NCI-H2171 (cell line): ENCODE measurements at places on chromosomes 6 and 20.

DNA sequence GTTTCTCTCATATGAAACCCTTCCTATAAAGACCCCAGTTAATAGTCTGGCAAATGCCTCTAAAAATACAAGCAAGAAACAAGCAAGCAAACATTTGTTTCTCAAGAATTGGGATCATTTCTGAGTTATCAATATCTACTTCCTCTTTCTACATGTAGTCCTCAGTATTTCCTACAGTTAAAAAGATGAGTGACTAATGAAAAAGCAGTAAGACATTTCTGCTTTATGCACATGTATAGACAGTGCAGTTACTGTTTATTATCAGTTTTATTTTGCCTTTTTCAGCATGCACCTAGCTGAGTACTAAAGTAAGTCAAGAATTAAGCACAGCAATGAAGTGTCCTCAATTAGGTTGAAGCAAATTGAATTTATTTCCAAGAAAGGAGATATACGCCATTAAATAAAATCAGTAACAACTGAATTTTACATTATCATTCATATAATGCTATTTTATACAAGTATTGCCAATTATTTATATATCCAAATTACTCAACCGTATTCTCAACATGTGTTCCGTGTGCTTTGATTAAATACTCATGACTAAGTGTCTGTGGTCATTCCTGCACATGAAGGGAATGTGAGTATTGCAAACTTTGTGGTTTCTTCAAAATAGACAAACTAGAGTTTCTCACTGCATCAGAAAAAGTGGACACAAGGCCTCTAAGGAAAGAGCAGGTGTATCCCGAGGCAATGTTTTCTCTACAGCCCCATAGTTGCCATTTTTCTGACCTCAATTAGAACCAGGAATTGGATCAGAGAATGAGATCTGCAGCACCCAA is 159.3 kb upstream of the MARCKS start:
- no peak for DNase-seq

DNA sequence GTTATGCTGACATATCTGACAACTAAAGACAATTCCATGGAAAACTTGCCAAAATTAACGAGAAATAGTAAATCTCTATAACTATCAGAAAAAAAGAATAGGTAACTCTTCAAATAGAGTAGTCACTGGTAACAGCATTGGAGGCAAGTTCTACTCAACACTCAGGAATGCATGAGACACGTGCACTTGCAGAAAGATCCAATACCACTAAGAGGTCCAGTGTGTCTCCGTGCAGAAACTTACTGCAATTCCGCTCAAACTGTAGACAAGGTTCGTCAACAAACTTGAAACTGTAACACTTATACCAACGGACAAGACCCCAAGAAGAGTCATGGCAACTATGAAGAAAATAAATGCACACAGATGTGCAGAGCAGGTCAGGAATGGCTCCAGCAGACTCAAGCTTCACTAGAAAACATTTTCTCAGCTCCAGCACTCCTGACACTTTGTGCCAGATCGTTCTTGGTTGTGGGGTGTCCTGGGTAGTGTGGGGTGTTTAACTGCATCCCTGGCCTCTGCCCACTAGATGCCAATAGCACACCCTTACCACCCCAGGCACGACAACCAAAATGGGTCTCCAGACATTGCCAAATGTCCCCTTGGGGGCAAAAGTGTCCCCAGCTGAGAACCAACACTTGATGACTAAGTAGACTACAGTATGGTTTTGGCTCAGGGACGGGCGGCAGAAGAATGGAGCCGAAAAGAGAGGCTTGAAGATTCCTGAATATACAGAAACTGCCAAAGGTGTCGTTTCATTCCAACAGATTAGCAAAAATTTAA is 134.8 kb downstream of the DTNBP1 start:
- DNase-seq = no peak

GRCh38 chr6:143034689-143035334 is 25.9 kb upstream of the AIG1 start:
- DNase-seq = no peak

DNA sequence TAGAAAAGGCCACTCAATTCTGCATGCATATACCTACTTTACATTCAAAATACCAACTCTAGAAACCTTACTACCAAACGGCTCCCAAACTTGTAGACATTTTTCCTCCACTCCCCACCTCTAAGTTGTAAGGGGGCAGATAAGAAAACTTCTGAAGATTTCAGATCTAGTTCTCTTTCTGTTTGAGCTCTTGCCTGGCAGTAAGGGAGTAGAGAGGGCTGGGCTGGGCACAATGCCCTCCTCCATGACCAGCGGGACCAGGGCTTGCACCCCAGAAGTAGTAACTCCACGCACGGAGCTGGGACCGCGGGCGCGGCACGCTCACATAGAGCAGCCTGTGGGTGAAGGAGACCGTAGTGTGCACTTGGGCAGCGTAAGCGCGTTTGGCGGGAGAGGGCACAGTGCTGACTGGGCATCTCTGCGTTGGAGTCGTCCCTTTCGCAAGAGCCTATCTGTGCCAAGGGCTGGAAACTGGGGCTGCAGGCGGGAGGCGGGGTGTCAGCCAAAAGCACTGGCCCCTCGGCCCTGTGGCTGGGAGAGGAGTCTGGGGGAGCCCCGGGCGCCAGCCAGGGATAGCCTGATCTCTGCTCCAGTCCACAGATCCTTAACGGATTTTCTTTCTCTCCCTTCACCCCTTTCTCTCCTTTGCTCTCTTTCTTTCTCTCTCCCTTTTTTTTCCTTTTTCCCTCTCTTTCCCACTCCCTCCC is 32.4 kb downstream of the PHACTR1 start:
- peak; percentile 48 for DNase-seq

- peak; percentile 59 for DNase-seq
Measured at GRCh38 chr6:13453771-13454251, 33.6 kb downstream of the GFOD1 start.

- DNase-seq = no peak
Measured at GRCh38 chr6:87366072-87366827, 21.6 kb downstream of the C6orf163 start.

GRCh38 chr6:63467247-63467954 is 104.9 kb upstream of the LOC128125822 start:
- DNase-seq = no peak

GRCh38 chr20:17659801-17660200 is 22.2 kb downstream of the RRBP1 start:
- DNase-seq = no peak

GRCh38 chr6:10406556-10406955 is 8.3 kb downstream of the TFAP2A start:
- DNase-seq = no peak

DNA sequence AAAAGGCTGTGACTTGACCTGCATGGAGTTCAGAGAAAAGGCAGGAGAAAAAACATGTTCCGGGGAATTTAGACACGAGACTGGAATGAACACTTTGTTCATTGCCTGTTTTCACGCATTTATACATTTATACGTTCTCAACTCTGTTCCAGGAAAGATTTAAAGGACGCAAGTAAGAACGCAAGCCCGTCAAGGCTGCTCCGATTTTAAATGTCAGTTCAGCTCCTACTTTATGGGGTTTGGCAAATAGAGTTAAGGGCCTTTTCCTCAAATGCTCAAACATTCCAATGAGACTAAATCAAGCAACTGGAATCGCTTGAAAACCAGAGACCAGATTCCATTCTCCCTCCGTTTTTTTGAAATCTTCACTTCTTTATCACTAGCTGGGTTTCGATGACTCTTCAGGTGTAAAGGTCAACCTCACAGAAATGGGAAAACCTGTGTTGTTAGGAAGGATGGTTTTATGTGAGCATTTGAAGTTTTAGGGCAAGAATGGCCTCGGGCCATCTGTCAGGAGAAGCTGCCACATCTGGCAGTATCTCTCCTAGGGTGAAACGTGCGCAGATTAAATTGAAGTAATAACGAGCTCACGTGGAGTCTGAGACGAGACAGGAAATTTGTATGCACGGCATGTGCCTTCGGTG is 24.9 kb downstream of the TTLL2 start:
- peak; percentile 31 for DNase-seq

DNA sequence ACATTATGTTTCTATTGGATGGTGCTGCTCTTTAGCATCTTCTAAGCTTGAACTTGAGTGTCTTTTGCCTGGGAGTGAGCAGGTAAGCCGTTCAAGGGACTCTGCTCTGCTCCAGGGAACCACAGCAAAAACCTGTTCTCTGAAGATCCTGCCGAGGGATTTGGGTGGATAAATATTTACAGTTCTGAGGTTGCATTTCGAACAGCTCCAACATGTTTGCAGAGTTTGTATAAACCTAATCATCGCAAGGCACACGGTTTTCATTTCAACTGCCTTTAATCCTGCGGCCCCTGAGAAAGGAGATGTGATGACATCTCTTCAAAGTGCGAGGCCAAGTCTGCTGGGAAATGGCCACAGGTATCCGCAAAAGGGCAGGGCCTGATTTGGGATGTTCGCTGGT is 293.4 kb downstream of the TFAP2C start:
- DNase-seq = no peak
